Posterior cingulate gyrus (tissue), 11 donors: ENCODE measurements at places on chromosomes 3 and 15.

- DNase-seq = no peak
These were observed 169.3 kb upstream of the BHLHE40 start for GRCh38 chr3:4809922-4810321.

- DNase-seq = no peak
These were observed 209.2 kb downstream of the TBL1XR1 start for GRCh38 chr3:176987901-176988650.

DNA sequence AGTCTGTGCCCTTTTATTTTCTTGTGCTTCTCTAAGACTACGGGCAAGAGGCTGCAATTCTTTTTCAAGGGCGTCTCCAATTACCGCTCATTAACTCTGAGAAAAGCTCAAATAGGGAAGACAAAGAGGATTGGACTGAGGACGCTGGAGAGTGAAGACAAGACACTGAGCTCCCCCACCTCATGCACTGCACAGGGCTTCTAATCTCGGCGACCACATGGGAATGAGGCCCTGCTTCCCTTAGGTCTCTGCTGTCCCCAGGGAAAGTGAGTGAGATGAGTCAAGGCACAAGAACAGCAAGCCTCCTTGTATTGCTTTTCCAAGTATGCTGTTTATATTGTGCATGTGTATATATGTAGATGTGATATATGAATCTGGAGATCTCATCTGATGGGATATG lies 392.2 kb upstream of the CFAP20DC start:
- no peak for DNase-seq

GRCh38 chr3:140756240-140757016 lies 78.6 kb downstream of the TRIM42 start:
- no peak for DNase-seq

- no peak for DNase-seq
These were observed 59.9 kb downstream of the MESD start for GRCh38 chr15:80929689-80930088.

GRCh38 chr3:40780925-40781406 lies 256.2 kb downstream of the ZNF621 start:
- no peak for DNase-seq

DNA sequence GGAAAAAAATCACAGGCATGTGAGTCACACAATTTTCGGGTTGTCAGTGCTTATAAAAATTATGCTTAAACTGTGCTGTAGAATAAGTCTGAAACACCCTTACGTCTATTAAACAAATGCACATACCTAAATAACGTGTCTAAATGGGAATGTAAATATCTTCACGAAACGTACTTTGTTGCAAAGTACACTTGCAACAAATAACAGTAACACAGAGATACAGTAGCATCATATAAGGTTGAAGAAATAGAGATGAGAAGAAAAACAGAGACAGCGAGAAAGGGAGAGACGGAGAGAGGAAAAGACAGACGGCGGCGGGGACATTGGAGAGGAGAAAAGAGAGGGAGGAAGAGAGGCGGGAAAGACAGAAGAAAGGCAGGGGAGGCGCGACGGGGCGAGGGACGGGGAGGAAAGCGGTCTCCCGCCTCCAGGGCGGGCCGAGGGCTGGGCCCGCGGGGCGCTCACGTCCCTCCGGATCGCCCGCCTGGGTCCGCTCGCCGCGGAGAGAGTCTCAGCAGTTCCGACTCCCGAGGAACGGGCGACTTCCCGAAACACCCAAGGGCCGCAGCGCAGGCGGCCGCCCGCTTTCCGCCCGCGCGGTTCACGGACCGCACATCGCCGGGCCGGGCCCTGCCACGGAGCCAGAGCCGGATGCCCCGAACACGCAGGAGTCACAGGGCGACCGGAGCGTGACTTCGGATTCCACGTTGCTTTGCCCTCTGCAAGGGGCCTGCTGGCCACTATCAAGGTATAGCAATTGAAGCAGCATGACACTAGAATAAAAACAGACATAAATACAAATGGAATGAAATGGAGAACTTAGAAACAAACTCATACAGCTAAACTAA lies 153.4 kb downstream of the LMLN start:
- DNase-seq = peak; percentile 52

GRCh38 chr3:156479604-156480003 lies 75.3 kb downstream of the SSR3 start:
- DNase-seq = no peak

DNA sequence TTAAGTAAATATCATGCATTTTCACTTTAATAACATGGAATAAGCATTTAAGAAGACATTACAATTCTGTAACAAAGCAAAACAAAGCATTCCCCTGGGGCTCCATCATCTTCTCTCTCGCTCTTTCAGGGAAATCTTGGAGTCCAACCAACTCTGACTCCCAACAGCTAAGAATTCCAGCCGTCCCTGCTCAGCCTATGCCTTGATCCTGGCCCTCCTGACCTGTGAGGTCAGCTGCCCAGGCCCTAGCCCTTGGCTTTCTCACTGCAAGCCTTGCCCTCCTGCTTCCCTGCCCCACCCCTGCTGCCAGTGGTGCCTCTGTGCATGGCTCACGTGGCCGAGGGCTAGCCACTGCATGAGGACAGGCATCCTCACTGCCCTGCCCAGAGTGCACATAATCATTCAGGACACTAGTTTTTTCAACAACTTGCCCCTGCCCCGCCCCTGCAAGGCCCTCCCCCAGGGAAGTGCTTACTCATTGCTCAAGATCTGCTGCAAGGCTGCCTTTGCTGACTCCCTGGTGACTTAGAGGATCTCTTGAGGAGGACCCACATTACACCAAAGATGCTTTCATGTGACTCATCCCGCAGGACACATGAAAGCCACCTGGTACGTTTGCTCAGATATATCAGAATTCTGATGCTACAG lies 37.6 kb downstream of the MTMR10 start:
- DNase-seq = no peak

GRCh38 chr3:134074001-134074789 lies 44.5 kb upstream of the SLCO2A1 start:
- DNase-seq = peak; percentile 30

DNA sequence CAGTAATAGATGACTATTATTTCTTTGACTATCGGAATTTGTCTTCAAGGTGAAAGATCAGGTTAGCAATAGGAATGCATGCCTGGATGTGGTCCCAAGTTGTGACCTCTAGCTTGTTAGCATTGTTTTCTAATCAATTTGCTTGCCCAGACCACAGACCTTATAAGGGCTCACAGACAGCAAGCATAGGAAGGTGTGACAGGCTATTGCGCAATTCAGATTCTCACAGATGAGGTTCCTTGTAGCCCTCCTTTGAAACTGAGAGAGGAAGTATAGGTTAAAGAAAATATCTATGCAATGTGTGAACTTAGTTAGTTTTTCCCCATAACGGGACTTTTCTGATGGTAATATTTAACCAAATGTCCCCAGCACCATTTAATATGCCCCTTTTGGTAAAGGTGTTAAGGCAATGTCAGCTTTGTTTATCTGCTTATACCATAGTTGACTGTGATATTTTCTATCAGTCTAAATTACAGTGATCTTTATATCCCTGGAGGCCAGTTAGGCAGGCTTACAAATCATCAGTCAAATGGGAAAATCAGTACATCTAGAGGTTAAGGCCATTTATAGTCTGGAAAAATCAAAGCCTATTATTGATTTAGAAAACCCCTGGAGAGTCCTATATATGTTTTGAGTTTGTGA lies 168.1 kb upstream of the MBNL1 start:
- no peak for DNase-seq

- DNase-seq = no peak
These were observed 5.7 kb upstream of the CSPG4 start for GRCh38 chr15:75718328-75718727.

DNA sequence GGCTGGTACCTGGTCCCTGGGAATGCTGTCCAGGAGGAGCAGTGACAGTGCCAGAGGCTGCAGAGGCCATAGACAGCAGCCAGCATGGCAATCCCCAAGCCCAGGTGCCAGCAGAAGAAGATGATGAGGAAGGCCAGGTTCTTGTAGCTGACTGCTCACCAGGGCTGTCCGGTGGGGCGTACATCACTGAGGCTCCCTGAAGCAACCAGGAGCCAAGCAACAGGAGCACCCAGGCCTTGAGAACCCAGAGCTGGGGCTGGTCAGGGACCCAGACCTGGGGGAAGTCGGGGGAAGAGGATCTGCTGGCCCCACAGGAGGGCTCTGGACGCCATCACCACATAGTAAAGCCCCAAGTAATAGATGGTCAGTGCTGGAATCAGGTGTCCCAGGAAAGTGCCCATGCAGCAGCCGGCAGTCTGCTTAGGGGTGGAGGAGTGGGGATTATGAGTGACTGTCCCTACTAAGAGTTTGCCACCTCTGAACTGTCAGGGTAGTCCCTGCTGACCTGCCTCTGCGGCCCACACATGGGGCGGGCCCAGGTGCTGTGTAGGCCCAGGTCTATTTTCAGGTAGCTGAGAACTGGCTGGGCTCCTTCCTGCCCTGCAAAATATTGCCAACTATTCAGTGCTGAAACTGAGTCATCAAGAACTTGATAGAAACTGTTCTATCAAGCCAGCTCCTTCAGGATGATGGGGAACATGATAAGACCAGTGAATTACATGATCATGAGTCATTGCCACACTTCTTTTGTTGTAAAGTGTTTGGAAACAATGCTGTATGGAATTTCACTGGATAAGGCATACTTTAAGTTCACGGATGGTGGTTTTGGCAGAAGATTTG lies 68.7 kb downstream of the CHRD start:
- DNase-seq = no peak

DNA sequence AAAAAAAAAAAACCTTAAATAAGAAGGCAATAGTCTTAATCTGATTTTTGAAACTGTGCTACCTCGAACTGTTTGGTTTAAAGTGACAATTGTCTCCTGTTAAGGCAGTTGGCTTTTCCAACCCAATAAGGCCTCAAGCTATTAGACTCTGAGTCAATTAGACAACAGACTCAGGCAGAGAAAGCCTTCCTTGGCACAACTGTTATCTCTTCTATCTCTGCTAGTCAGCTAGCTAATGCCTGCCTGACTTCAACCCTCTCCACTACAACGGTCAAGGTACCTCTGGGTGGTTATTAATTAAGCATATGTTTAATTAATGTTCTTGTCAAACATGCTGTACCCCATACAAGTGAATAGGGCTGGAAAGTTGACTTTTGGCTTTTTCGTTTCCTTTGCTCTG lies 110.2 kb upstream of the NLGN1 start:
- no peak for DNase-seq
